ENCODE measurements at places on chromosomes 3 and 15. TPM values are rescaled to one million over a fixed set of nuclear protein-coding genes. Genes with fewer than 3 reads are reported as not detected.
A peak's percentile ranks its signal among the peaks of the same experiment; 100 is the strongest.

Gene RPL32
- 1,083 TPM for total RNA-seq

- DNase-seq, result no peak
These were observed 66.6 kb downstream of the USF3 start for GRCh38 chr3:113629584-113630421.

DNA sequence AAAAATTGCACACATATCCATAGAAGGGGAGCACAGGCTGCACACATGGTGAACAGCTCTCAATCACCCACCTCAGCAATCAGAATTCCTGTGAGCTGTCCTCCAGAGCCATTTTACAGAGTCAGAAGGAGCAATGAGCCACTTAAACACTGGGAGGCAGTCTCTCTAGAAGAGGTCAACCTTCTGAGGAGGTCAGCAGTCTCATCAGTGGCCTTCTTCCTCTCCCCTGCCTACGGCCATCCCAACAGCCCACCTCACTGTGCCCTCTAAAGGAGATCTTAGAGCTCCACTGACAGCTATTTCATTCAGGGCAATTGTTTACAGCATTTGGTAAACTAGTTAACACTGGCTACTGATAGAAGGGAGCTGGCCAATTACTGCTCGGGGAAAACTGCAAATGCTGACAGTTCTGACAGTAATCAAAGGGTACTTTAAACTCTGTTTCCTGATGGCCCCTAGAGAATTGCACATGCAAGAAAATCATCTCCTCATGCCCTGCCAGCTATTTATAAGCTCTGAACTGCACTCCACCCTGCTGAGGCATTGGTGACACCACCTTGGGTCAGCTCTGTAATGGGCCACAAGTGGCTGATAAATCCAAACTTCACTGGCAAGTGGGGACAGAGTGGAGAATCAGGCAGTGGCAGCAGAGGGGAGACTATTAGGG, 42.1 kb upstream of the TSPAN3 start:
- no peak for DNase-seq

GRCh38 chr3:178203650-178204049, 332.6 kb upstream of the KCNMB2 start:
- DNase-seq, result no peak

DNA sequence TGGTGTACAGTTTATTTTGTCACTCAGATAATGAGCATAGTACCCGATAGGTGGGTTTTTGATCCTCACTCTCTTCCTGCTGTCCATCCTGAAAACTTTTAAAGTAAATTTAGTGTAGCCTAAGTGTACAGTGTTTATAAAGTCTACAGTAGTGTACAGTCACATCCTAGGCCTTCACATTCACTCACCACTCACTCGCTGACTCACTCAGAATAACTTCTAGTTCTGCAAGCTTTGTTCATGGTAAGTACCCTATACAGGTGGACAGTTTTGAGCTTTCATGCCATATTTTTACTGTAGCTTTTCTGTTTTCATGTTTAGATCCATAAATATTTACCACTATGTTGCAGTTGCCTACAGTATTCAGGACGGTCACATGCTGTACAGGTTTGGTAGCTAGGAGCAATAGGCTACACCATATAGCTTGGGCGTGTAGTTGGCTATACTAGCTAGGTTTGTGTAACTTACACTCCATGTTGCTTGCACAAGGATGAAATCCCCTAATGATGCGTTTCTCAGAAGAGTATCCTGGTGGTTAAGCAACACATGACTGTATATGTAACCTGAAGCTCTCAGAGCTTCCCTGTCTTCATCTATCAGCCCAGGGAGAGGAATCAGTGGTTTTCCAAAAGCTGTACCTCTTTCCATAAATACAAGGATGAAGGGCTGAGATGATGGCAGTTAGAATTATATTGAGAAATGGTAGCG, 87.6 kb upstream of the SLC25A26 start:
- peak; percentile 83 for DNase-seq

GRCh38 chr15:67690936-67691335, 134.4 kb upstream of the SKOR1 start:
- DNase-seq, result no peak

Gene SEMA5B
- total RNA-seq, result under 0.01 TPM

DNA sequence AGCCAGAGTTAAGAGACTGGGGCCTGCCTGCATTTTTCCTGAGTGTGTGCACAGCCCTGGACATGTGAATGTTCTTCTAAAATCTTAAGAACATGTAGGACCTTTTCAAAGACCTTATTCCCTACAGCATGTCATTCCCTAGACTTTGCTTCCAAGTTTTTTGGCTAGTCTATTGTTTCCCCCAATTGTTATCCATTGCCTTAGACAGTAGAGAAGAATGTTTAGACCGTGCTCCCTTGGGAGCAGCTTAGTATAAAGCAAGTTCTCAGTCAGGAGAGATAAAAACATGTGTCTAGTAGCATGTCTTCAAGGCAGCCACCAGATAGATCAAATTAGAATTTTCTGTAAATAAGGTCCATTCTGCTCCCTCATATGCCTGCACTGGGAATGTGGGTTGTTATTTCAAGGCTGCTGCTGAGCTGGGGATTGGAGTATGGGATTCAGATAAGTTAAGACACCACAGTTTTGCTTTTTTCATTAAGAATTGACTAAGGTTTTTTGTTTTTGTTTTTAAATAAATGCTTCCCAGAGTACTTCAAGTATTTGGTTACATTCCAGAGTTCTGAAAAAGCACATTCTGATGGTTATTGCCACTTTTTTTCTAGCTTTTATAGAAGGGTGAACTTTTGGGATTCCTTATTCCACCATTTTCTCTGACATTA, 246.7 kb downstream of the RORA start:
- DNase-seq, result no peak

DNA sequence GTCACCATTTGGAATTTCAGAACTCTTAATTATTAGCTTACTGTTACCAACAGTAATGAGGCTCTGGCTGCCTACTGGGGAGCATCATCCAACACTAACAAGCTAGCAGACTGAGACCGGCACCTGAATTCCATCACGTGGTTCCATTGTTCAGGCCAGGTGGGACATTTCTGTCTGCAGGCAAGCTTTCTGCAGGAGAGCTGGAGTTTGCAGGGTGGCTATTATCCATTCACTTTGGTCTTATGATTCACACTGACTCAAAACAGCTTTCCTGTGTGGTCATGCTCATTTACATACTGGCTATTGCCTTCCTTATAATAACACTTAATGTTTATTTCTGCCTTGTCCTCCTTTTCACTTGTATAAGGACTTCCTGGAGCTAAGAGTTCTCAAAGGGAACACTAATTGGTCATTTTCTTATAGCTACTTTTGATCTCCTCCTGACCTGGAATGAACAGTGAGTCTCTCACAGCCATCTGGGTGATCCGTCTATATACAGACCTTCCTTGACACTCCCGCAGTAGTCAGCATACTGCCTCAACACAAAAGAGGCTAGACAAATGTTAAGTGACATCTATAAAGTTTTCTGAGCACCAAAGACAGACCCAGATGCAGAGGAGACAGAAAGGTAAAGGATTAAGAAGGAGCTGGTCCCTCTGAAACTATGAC, 695.4 kb downstream of the FHIT start:
- no peak for DNase-seq

DNA sequence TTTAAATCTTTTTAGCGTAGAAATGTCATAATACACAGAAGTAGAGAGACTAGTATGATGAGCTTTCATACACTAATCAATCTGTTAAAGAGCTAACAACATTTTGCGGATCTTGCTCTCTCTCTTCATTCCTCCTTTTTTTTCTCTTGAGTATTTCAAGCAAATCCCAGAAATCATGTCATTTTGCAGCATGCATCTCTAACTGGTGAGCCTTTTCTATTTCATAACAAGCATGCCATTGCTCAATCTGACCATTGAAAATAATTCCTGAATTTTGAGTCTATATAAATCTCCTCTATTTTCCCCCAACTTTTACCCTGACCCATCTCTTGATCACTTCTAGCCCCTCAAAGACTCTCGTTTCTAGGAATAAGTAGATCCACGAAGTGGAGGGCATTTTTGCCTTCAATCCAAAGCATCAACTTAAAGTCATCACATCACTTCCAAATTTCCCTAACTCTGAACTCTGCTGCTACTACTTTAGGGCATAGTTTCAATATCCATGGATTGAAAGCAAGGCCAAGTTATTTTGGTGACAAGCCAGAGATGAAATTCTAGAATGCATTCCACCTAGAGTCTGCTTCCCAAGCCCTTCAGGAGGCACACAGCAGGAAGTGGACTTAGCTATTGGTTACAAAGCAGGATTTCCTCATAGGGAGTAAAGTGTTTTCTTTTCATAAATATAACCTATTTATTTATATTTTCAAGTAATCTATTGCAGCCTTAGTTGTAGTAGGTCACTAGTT, 253.5 kb upstream of the ZPLD1 start:
- DNase-seq, result peak; percentile 59

Gene DISP2
- total RNA-seq, result 0.13 TPM

DNA sequence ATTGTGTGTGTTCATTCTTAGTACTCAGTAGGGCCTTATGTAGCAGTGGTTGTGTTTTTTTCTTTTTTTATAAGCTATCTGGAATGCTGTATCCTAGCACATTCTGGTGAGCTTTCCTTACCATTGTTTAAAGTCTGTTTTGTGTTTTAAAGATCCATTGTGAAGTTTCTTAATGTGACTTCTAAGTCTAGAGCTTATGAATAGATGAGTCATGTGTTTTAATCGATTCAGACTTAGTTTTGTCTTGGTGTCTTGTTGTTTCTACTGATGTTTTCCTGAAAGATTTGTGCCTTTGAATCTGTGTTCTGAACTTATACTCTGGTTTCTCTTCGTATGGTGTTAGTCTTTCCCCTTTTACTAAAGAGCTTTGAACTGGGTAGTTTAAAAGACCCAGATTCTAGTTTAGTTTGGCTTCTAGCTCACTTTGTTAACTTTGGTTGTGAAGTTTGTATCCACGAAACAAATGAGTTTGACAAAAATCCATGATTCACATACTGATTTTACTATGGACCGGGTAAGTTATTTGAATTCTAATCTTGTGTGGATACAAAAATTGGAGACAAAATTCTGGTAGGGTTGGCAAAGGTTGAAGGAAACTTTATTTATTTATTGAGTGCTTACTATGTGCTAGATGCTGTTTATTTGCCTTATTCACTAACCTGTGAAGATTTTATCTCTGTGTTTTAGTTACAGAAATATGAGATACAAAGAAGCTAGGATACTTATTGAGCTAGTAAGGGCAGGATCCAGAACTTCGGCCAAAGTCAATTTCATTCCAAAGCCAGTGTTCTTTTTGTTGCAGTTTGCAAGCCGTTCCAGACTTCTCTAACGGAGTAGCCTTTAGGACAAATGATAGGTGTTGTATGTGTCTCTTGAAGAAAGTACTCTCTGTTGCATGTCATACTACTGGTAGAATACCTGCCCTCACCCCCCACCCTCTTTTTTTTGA, 24.8 kb downstream of the AKAP13 start:
- peak; percentile 85 for DNase-seq

DNA sequence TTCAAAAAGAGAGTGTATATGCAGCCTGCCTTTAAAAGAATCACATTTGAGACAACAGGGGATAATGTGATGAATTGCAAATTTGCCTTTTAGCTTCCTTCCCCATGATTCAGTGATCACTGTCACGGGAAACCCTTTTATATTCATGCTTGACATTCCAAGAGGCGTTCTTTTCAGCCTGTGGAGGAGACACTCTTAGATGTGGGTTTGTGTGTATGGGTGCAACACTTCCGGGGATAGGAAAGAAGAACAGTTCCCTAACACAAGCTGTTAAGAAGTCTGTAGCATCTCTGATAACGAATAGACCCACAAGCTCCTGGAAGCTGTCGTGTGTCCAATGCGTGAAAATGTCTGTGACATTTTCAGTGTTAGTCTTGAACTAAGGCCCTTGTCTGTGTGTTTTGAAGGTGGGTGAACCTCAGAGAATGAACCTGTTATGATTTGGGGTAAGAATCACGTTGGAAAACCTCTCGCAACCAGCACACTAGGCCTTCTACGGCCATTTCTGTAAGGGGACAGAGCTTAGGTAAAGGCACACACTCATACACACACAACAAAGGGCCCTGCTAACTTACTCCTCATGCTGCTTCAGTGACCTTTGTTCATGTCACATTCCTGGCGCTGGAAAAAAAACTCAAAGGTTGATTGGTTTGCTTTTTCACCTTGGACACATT, 229.2 kb upstream of the ST8SIA2 start:
- no peak for DNase-seq

DNA sequence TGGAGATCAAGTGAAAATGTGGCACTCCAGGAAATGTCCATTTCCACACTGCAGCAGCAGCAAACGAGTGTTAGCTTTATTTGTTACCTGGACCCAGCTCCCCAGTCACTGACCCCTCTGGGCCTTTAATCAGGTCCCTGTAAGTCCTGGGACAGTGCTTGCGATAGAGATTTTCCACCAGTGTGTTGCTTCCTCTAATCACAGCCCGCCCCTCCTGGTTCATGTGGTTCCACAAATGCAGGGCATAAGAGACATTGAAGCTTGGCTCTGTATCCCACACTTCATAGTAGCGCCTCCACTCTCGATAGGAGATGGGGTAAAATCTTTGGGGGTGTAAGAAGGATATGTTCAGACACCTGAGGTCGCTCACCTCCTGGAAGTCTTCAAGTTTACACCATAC, 8.0 kb downstream of the A4GNT start:
- DNase-seq, result no peak

GRCh38 chr3:126103121-126104027, 19.4 kb upstream of the SLC41A3 start:
- DNase-seq, result no peak

DNA sequence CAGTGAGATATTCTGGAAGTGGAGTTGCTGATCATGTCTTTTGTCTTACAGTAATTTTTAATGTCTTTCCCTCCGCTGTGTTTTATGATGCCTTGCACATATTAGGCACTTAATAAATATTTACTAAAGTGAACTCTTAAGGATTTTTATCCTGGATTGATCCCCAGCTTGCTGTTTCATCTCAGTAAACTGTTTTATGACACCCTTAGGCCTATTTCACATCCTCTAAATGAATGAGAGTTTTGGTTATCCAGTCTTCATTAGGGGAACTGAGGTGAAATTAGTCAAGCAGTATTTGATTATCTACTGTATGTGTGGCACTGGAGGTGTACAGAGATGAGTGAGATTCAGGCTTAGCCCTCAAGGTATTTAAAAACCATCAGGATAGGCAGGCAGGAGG, 19.8 kb downstream of the CHCHD6 start:
- no peak for DNase-seq

Gene BNIP2
- 116 TPM for total RNA-seq

Gene GOLGA8S
- total RNA-seq, result 0.13 TPM

DNA sequence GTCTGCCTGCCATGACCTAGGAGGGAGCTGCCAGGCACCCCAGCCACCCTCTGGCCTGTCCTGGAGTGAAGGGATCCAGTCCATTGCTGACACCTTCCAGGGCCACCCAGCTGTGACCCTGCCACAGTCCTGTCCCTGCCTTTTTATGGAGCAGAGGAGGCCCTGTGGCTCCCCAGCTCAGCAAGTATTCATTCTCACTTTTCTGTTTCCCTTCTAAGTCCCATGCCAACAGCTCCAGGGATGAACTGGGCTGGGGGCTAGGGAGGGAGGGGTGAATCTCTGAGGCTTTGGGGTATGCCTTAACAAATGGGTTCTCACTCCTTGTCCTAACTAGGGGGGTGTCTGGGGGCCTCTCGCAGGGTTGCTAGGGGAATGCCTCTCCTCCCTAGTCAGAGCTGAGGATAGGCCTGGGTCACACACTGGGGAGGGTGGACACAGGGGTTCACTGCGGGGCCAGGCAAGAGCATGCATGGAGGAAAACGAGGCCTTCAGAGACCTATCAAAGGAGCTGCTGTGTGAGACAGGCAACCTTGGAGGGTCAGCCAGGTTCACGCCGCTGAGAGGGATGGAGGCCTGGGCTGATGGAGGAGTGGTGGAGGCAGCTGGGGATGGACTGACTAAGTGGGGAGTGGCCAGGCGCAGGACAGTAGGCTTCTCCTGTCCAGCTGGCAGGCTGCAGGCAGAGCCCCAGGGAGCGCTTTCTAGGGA, 31.8 kb downstream of the EPHB3 start:
- DNase-seq, result no peak

Gene SH3GL3
- total RNA-seq, result not detected

Gene DAZL
- total RNA-seq, result not detected
